ENCODE measurements at places on chromosomes 4 and X.

DNA sequence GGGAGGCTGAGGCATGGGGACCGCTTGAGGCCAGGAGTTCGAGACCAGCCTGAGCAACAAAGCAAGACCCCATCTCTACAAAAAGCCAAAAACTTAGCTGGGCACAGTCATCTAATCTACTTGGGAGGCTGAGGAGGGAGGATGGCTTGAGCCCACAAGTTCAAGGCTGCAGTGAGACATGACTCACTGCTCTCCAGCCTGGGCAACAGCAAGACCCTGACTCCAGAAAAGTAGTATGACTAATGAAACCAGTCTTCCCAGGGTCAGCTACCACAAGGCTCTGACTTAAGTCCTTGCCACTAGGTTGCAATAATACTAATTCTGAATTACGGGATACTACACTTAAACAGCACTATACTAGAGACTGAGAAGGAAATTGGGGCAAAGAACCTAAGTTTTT is 33.1 kb downstream of the ERVMER34-1 start:
- DNase-seq, result no peak

GRCh38 chr4:85268961-85269360 is 206.0 kb upstream of the ARHGAP24 start:
- no peak for DNase-seq

GRCh38 chr4:138241281-138242075 is 671 bp downstream of the SLC7A11 start:
- DNase-seq, result no peak

DNA sequence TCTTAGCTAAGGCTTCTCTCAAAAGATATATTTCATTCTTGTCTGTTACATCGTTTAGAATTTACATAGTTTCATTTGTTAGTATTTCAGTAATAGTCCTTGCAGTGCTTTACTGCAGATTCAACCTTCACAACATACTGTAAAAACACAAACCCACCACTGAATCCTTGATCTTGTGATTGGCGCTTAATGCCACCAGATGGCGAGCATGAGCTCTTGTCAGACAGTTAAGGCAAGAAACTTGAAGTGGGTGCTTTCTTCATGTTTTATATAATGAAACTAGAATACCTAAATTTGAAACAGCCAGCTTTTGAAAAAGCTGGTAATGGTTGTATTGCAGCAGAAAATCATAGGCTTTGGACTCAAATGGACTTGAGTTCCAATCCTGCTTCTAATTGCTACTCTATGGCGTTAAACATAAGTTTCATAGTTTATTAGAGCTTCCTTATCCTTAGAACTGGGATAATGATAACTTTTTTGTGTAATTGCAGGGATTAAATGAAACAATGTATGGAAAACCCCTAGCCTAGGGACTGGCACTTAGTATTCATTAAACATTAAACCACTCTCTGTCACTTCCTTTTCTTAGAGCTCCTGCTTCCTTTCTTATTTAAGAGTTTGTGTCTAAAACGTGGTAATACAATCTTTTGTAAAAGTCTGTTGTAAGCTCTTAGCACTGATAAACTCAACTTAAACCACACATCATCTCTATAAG is 95.1 kb downstream of the USP9X start:
- DNase-seq, result peak; percentile 43

DNA sequence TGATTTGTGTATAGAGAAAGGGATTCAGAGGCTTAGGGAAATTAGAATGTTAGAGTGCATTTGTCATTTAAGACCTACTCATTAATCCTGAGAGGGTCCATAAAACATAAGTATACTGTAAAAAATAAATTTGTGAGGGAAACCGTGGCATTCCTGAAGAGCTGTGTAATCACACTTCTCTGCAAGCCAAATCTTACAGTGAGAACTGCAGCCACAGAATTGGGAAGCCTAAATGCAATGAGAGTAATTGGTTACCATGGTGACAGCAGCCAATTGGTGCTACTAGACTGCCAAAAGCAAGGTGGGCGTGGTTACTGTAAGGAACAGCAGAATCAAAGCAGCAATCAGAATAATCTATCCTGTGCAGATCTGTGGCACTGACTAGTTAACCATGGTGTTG is 345.2 kb upstream of the GRID2 start:
- no peak for DNase-seq

DNA sequence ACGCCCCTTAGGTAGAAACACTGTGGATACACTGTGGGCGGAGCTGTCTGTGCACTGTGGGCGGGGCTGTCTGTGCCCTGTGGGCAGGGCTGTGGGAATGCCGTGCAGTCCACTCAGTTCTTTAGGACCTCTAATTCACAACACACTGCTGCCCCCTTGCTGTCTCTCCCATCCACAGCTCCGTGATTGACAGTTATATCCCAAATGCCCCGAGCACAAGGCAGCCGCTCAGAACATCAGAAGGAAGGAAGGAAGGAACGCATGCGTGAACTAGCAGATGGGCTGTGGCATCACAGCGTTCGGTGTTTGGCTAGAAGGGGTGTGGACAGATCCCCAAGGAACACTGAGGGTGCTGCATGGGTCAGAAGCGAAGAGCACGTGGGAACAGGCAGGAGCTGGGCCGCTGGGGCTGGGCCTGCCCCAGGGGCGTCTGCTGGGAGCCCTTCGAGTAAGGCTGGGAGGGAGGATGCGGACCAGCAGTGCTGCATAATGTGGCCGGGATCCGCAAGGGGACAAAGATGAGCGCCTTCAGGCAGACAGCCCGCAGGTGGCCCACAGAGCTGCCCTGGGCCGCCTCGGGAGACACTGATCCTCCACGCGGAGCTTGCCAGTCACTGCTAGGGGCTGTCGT is 29.8 kb downstream of the ACOX3 start:
- peak; percentile 71 for DNase-seq

GRCh38 chr4:11436084-11436483 is 7.4 kb upstream of the HS3ST1 start:
- no peak for DNase-seq

GRCh38 chr4:15809058-15809457 is 30.9 kb downstream of the CD38 start:
- DNase-seq, result no peak

DNA sequence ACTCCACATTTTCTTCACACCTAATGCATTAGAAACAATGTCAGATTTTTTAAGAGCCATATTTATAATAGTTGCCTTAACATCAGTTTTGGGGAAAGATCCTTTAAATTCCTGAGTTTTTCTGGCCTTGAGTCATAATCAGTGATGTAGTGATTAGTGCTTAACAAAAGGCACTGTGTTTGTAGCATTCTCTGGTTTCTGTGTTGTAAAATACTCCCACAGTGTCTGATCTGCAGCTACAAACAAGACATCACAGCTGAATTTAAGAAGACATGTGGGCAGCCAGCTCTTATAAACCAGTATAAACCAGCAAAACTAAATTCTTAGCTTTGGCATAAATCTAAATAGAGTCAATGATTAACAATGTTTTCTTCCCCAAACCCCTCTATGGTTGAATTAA is 233.8 kb downstream of the FSTL5 start:
- DNase-seq, result no peak

GRCh38 chr4:7298619-7299009 is 106.3 kb downstream of the SORCS2 start:
- no peak for DNase-seq

DNA sequence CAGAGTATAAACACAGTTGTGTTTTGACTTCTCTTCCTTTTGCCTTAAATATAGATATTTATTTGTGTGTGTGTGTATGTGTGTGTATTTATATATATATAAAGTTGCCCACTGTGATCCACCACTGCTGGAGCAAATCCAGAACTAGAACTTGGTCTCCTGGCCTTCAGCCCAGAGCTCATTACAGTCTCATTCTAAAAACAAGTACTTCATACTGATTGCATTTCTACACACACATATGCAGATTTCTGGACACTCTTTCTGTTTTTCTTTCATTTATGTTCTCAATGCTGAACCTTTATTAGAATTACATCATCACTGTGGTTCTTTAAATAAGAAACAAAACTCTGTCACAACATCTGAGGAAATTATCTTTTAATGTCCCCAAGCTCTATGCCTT is 381 bp downstream of the TXK start:
- DNase-seq, result no peak

DNA sequence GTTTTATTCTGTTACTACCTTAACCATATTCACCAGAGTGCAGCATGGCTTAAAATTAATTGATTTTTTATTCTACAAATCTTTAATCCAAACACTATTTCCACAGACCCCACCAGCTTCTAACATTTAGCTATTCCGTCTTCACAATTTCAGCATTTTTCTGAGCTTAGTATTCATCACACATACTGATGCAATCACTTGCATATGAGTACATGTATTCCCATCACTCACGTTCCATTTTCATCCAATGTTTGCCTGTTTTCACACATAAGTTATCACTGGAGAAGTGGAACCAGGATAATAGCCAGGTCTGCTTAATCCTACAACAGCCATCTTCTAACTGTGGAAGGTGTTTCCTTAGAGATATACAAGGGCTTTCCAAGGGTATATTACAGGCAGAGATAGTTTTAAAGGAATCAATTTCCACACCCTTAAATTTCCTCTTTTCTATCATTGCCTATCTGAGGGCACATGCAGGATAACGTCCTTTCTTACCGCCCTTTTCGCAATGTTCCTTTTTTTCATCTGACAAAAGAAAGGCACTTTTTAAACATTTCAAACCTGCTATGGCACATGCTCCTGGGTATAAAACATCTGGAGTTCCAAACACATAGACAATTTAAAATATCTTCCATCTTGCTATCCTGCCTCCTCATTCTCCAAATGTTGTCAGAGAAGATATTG is 115.8 kb downstream of the CORIN start:
- no peak for DNase-seq

GRCh38 chrX:14948691-14949090 is 75.5 kb downstream of the MOSPD2 start:
- DNase-seq, result no peak

- no peak for DNase-seq
Observed at GRCh38 chr4:16995451-16995850, 97.0 kb upstream of the LDB2 start.

GRCh38 chr4:89906777-89907521 is 12.3 kb downstream of the MMRN1 start:
- DNase-seq, result no peak

GRCh38 chr4:73770917-73771316 is 30.5 kb downstream of the CXCL8 start:
- DNase-seq, result no peak

- DNase-seq, result no peak
Observed at GRCh38 chr4:11625211-11625610, 196.5 kb upstream of the HS3ST1 start.

- DNase-seq, result peak; percentile 36
Observed at GRCh38 chrX:138191998-138192397, 519.5 kb downstream of the FGF13 start.

GRCh38 chrX:46587753-46588171 is 14.2 kb downstream of the CHST7 start:
- DNase-seq, result no peak

- DNase-seq, result no peak
Observed at GRCh38 chrX:48592971-48593370, 4.3 kb upstream of the WDR13 start.

DNA sequence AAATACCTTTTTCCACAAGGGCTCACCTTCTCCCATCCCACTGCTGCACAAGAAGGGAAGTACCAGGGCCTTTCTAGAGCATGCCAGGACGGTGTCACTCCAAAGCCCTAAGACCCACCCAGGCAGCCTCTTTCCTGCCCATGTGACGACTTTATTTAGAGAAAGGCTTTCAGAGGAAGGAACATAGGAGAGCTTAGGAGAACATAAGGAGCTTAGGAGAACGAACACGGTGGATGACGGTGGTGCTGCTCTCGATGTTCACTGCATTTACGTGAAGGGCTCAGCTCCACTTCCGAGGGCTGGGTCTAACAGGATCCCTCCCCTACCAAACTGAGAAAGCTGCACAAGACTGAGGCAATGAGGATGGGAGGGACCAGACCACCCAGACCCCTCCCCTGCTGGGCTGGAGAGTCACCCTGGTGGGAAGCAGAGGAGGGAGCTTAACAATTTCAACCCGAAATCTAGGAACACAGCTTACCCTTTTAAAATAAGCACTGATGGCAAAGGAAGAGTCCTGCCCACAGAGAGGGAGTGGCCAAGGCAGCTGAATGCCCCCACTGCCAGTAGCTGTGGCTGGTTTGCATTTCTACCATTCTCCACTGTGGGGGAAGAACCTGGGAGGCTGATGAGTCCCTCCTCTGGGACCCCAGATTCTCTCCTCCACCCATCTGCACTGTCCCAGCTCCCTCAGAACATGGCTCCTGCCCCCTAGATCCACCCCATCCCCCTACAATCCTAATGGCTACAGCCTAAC is 29.8 kb downstream of the ZFYVE28 start:
- no peak for DNase-seq

DNA sequence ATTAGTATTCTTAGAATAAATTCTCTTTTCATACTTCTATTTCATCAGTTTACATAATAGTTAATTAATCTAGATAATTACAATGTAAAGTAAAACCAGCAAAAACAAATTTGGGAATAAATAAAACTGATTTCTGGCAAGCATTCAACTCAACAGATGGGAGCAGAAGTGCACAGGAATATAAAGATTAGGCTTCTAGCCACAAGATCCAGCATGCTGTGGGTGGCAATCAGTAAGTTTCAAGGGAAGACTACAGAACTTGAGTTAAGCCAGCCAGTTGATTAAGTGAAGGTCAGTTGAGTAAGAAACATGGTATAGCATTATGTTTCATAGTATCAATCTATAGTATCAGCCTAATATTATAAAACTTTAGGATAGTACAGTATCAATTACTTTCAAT is 324.2 kb upstream of the AADAT start:
- no peak for DNase-seq

GRCh38 chr4:148852092-148852699 is 410.0 kb upstream of the NR3C2 start:
- DNase-seq, result no peak

- DNase-seq, result no peak
Observed at GRCh38 chr4:89438102-89438831, 130.7 kb upstream of the GPRIN3 start.

DNA sequence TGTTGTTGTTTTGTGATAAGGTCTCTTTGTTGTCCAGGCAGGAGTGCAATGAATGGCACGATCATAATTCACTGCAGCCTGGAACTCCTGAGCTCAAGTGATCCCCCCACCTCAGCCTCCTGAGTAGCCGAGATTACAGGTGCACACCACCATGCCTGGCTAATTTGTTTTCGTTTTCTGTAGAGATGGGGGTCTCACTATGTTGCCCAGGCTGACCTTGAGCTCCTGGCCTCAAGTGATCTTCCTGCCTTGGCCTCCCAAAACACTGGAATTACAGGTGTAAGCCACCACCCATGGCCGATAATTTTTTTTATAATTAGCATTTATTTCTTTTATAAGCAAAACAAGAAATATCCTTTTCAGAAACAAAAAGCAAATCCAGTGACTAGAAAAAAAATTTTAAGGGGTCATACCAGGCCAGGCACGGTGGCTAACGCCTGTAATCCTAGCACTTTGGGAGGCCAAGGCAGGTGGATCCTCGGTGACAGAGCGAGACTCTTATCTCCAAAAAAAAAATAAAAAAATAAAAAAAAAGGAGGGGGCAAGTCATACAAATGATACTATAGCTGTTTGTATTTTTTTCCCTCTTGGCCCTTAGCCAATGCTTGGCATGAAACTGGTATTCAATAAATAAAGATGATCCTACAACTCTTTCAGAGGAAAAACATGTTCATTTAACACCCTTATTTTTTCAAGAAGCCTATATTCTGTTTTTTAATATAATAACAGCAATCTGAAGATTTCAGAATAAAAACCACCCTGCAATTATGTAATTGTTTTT is 3.4 kb downstream of the PLAC8 start:
- DNase-seq, result no peak

- DNase-seq, result no peak
Observed at GRCh38 chr4:83606898-83607297, 71.0 kb downstream of the GPAT3 start.
